Vagina (tissue), 2 donors: ENCODE measurements at places on chromosomes 2 and 18.

DNA sequence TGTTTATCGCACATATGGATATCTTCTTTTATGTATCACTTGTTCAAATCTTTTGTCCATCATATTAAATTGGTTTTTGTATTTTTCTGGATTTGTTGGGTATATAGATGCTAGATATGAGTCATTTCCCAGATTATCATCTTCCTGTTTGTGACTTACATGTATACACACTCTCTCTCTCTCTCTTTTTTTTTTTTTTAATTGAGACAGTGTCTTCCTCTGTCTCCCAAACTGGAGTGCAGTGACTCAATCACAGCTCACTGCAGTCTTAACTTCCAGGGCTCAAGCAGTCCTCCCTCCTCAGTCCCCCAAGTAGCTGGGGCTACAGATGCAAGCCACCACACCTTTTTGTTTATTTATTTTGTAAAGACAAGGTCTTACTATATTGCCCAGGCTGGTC lies 43.8 kb downstream of the XIRP2 start:
- H3K36me3 ChIP-seq, result no peaks in the 10 kb centered on the region
- no peak overlapping the region for H3K27ac ChIP-seq
- no peaks in the 10 kb centered on the region for H3K27me3 ChIP-seq
- H3K4me1 ChIP-seq, result no peaks in the 10 kb centered on the region

DNA sequence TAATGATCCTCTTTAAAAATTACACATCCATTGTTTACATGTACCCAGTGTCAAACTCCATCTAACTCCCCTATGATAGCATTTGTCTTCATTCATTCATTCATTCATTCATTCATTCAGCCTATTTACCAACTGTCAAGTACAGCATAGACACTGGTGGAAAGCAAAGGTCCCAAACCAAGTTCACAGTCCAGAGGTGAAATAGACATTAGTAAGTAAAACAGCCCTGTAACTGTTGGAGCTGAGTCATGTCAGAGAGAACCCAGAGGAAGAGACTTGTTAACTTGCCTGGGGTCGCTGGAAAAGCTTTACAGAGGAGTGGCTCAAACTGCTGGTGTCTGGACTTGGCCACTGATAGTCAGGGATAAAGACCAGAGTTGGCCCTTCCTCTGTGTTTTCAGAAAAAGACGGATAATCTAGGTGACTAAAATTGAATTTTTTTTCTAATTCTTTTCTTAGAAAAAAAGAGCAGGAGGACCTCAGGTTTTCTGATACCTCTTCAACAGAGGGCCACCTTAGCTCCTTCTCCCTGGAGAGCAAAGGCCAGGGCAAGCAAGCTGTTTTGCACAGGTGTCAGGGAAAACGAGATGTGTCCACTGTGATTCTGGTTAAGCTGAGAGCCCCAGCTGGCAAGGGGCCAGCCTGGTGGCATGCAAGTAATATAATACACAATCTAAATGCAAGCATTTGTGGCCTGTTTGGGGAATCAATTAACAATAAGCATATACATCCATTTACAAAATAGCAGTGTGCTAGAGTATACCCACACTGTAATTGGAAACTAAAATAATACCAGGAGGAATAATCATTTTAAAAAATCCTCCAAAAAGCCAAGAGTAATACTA lies 96.7 kb upstream of the SLC14A2 start:
- H3K4me3 ChIP-seq, result no peak overlapping the region
- peaks cover 26% of the 10 kb centered on the region for H3K4me1 ChIP-seq
- DNase-seq, result no peak
- no peaks in the 10 kb centered on the region for H3K36me3 ChIP-seq
- H3K27ac ChIP-seq, result no peak overlapping the region
- no peaks in the 10 kb centered on the region for H3K27me3 ChIP-seq

DNA sequence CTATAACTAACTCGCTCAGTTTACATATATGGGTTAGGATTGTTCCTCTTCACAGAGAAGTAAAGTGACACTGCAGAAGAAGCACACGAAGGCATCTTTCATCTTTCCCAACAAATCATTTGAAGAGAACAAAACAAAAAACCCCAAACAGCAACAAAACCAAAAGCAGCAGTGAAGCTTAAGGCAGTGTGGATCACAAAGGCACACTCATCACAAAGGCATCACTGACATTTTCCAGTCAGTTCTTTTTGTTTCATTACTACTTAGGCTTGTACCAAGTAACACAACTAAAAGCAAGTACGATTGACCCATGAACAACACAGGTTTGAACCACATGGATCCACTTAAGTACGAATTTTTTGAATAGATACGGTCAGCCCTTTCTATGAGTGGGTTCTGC lies 75.7 kb downstream of the RNF152 start:
- no peaks in the 10 kb centered on the region for H3K27me3 ChIP-seq
- no peak overlapping the region for H3K27ac ChIP-seq
- peaks cover 15% of the 10 kb centered on the region for H3K36me3 ChIP-seq
- no peaks in the 10 kb centered on the region for H3K4me1 ChIP-seq
- DNase-seq, result no peak

DNA sequence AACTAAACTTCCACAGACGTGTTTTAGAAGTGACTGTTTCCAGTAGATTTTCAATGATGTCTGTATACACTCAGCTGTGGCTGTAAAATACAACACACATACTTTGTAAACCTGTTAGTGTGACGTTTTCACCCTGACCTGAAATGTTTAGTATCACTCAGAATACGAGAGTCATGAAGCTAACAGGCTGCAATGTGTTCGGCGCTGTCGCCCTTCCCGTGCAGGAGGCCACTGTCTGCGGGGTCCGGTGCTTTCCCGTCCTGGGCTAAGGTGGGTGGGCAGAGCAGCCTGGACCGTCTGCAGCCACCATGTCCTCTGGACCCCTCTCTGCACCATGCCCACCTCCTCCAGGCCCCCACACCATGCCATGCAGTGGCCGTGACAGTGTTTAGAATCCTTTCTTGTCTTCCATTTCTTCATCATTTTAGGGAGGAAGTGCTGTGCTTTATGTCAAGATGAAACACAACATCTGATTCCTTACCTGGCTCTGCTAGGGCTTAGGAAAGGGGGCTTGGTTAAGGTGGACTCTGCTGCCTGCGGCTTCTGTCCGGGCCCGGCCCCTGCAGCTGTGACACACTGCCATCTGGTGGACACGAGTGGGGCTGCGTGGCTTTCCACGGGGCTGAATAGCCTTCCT lies 53.8 kb upstream of the RBM44 start:
- H3K4me3 ChIP-seq, result no peak overlapping the region
- H3K27ac ChIP-seq, result peak overlapping the region; percentile 10
- no peak for DNase-seq
- H3K4me1 ChIP-seq, result peaks cover 42% of the 10 kb centered on the region

DNA sequence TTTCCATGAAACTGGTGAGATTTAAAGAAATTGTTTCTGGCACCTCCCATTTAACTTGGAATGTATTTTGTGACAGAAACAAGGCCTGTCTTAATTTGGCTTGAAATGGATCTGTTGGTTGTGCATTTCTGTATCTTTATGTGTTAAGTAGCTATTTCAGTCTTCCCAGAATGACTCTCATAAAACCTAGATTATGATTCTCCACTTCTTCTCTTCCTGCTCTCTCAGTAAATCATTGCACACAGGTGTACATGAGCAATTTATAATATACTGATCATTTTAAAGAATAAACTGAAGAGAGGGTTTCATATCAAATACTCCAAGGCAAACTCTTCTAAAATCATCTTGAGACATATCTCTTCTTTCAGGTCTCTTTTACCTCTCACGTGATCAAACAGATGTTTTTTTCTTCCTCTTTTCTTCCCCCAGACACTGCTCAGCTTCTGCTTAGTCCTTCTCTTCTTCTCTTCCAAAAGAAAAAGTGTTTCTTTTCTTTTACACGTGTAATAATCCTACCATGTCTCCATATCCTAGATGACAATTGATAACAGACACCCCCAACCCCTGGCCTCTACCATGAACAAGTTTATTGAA lies 112.0 kb downstream of the PPP1R1C start:
- no peak overlapping the region for H3K27ac ChIP-seq
- no peak for DNase-seq
- no peaks in the 10 kb centered on the region for H3K27me3 ChIP-seq
- no peaks in the 10 kb centered on the region for H3K36me3 ChIP-seq
- no peak overlapping the region for H3K4me3 ChIP-seq
- H3K4me1 ChIP-seq, result no peaks in the 10 kb centered on the region
